ENCODE measurements at places on chromosomes 5 and 9. TPM values are rescaled to one million over a fixed set of nuclear protein-coding genes. Genes with fewer than 3 reads are reported as not detected.

Gene EDIL3
- total RNA-seq = 7.7 TPM

Gene NTRK2
- total RNA-seq = 2.5 TPM

Gene ATG12
- 31.4 TPM for total RNA-seq

Gene APBA1
- total RNA-seq = 2.1 TPM

GRCh38 chr9:136314944-136315343, 11.1 kb upstream of the CCDC187 start:
- DNase-seq = no peak

- DNase-seq = peak; percentile 29
Measured at GRCh38 chr5:170892196-170892595, 30.4 kb downstream of the RANBP17 start.

Measured in cardiac muscle cell (in vitro differentiated cells and primary cell).